ENCODE measurements at places on chromosomes 4 and X.

GRCh38 chr4:88858752-88859151, 161.1 kb upstream of the NAP1L5 start:
- no peak for DNase-seq

GRCh38 chr4:82744284-82744968, 54.2 kb downstream of the SCD5 start:
- no peak for DNase-seq

- DNase-seq: no peak
Measured at GRCh38 chr4:70877556-70877955, 24.6 kb upstream of the MOB1B start.

DNA sequence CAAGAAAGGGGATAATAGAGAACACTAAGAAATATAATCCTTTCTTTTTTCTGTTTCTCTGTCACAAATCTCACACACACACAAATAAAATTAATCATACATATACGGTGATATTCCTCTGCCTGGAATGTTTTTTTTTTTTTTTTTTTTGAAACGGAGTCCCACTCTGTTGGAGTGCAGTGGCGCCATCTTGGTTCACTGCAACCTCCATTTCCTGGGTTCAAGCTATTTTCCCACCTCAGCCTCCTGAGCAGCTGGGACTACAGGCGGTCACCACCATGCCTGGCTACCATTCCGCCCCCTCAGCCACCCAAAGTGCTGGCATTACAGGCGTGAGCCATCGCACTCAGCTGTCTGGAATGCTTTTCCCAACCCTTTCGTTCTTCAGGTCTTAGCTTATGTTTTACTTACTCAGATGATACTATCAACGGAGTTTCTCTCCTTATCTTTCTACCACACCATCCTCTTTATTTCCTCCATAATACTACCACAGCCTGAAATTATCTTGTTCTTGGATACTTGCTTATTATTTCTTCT, 69.3 kb downstream of the ANKRD17 start:
- DNase-seq: no peak

- DNase-seq: no peak
Measured at GRCh38 chrX:134240209-134240608, 3.2 kb downstream of the CCDC160 start.

GRCh38 chr4:146647615-146648460, 9.1 kb downstream of the POU4F2 start:
- no peak for DNase-seq

DNA sequence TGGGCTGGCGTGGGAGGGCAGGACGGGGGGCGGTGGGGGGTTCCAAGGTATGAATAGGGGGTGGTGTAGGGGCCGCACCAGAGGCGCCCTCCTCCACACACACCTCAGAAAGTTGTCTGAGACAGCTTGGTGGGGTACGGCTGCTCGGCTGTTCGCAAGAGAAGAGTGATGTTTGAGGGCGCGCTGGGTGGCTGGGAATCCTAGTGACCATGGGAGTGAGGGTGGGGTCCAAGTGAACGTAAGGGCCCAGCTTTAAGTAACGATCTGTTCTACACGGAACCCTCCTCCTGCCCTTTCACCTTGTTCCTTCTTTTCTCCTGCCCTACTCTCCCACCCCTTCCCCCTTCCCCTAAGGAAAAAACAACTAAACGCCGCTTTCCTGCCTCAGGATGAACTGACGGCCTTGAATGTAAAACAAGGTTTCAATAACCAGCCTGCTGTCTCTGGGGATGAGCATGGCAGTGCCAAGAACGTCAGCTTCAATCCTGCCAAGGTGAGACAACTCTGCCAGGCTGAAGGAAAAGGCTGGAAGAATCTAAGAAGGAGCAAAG, 664 bp downstream of the MED12 start:
- DNase-seq: no peak

DNA sequence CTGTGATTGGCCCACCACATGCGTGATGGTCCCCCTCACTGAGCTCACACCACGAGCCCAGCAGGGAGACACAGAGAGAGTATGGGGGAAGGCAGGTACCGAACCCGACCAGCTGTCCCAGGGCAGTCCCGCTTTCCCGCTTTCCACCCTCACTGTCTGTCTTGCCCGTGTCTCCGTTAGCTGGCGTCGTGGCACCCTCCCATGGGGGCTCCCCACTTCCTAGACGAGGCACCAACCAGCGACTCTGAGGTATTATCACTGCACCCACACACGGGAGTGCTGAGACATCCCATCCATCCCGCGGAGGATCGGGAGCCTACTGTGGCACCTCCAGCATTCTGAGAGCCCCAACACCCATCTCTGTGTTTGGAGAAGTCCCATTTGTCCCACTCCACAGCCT, 43.0 kb upstream of the NHSL2 start:
- DNase-seq: no peak

DNA sequence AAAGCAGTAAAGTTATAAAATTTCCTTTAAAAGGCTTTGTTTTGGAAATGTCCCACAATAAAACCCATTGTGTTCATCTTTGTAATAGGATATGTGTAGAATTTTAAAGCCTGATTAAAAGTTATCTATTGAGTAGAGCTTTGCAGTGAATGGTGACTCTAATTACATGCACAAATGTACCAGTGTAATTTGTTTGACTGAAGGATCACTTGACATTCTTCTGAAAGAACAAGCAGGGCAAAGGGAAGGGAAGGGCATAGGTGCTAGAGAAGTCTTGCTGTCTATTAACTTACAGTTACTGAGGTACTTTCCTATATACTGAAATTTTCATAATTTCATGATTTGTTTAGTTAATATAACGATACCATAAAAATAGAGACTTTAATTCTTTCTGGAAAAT, 70.8 kb downstream of the STIM2 start:
- DNase-seq: no peak

- no peak for DNase-seq
Measured at GRCh38 chr4:77927991-77928925, 65.6 kb downstream of the MRPL1 start.

- DNase-seq: peak; percentile 22
Measured at GRCh38 chrX:154019633-154020528, at the start of gene IRAK1. TSS of gene IRAK1 (minus strand) at chrX:154019902. CDS start at chrX:154019812, 90 bp downstream.

DNA sequence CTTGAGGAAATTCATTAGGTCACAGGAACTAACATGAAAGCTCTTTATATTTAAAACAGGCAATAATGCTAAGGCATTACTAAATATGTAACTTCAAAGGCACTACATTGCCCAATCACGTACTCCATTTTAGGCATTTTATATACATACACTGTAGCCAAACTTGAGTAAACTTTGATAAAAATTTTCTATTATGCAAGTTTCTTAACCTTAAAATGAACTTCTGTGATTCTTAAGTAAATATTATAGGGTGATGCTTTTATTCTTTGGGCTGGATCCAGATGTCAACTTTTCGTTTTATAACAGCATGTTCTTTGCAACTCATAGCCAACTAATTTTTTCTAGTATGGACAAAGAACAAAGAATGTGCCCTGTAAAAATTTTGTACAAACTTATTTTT, 28.3 kb upstream of the MAP9 start:
- no peak for DNase-seq

- no peak for DNase-seq
Measured at GRCh38 chr4:159258889-159259560, 156.1 kb downstream of the RAPGEF2 start.

GRCh38 chr4:152659806-152660205, 20.0 kb downstream of the TMEM154 start:
- DNase-seq: no peak

- peak; percentile 34 for DNase-seq
Measured at GRCh38 chr4:18318682-18319388, 297.3 kb upstream of the LCORL start.

DNA sequence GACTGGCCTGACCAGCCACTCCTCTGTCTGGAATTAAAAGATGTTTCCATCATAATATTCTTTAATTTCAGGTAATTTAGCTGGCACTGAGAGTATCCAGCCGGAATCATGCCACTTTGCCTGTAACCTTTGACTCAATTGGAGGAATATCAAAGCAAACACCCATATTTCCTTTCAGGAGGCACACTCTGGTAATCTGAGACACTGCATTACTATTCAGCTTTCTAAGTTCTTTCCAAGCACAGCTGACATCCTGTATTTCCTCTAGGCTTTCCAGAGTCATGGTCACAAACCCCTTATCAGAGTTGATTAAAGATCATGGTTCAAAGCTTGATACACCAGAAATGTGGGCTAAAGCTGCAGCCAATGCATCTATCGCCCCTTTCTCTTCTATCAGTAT, 29.3 kb downstream of the INTS12 start:
- no peak for DNase-seq
